ENCODE measurements at places on chromosomes 3 and 15.

GRCh38 chr3:67524046-67524445 lies 130.4 kb downstream of the SUCLG2 start:
- no peak overlapping the region for H3K27ac ChIP-seq
- no peaks in the 10 kb centered on the region for H3K36me3 ChIP-seq
- H3K27me3 ChIP-seq: no peaks in the 10 kb centered on the region
- no peaks in the 10 kb centered on the region for H3K4me1 ChIP-seq
- DNase-seq: no peak
- no peak overlapping the region for H3K4me3 ChIP-seq

GRCh38 chr3:35544976-35545375 lies 94.3 kb upstream of the ARPP21 start:
- H3K36me3 ChIP-seq: no peaks in the 10 kb centered on the region
- no peak overlapping the region for H3K27ac ChIP-seq
- H3K4me3 ChIP-seq: no peak overlapping the region
- H3K4me1 ChIP-seq: no peaks in the 10 kb centered on the region

DNA sequence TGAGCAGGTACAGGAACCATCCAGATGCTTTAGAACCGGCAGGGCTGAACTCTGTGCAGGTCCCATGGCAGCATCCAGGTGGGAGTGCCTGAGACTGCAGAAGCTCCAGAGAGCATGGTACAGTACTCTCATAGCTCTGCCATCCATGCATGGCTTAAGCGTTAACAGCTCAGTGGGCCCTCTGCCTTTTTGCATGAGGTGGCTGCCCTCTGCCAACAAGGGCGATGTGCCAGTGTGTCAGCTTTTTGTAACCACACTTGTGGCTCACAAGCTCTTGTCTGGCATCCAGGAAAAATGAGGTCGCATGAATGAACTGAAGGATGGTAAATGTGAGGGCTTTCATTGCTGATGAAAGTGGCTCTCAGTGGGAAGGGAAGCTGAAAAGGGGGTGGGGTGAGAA lies 950.1 kb downstream of the DIPK2A start:
- H3K4me3 ChIP-seq: no peak overlapping the region
- H3K36me3 ChIP-seq: no peaks in the 10 kb centered on the region
- no peak overlapping the region for H3K27ac ChIP-seq
- no peak for DNase-seq
- H3K27me3 ChIP-seq: no peaks in the 10 kb centered on the region
- H3K4me1 ChIP-seq: no peaks in the 10 kb centered on the region

- no peaks in the 10 kb centered on the region for H3K4me1 ChIP-seq
- peak; percentile 55 for DNase-seq
- no peak overlapping the region for H3K27ac ChIP-seq
- no peaks in the 10 kb centered on the region for H3K36me3 ChIP-seq
Measured at GRCh38 chr3:52439426-52440248, 5.3 kb downstream of the SEMA3G start.

DNA sequence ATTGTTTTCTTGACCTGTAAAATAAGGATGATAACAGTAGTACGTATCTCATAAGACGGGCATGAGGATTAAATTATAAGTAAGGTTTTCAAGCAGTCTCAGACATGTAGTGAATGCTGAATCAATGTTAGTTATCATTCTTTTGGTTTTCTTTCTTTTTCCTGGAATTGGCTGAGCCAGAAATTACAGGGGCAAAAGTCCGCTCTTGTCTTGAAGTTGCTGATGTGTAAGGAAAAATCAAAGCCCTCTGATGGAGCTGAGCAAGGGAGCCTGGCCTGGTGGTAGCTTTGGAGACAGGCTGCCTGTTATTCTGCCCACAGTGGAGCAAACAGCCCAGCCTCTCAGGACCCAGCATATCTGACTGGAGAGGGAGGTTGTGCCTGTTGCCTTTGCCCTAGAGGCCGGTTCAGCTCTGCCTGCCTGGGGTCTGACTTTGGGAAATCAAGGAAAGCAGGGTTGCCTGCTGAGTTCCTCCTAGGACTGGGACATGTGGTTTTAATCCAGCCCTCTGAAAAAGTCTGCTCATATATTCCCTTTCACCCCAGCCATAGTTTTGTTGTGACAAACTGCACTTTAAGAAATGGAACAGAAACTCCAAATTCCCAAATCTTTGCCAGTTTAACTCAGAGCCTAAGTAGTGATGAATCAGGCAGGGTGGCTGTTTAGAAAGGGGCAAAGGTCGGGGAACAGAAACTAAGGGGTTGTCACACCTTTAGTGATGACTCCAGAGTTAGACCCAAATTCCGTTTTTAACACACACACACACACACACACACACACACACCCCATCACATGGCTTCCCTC lies 40.1 kb downstream of the GASK1A start:
- peak overlapping the region; percentile 16 for H3K27ac ChIP-seq
- no peak for DNase-seq
- no peaks in the 10 kb centered on the region for H3K27me3 ChIP-seq
- no peaks in the 10 kb centered on the region for H3K36me3 ChIP-seq
- H3K4me3 ChIP-seq: no peak overlapping the region
